ENCODE measurements at places on chromosomes 3 and 15.

- no peak for DNase-seq
Observed at GRCh38 chr3:180117381-180118163, 80.8 kb upstream of the PEX5L start.

GRCh38 chr3:43477600-43477999, 144.2 kb downstream of the ANO10 start:
- DNase-seq, result no peak

DNA sequence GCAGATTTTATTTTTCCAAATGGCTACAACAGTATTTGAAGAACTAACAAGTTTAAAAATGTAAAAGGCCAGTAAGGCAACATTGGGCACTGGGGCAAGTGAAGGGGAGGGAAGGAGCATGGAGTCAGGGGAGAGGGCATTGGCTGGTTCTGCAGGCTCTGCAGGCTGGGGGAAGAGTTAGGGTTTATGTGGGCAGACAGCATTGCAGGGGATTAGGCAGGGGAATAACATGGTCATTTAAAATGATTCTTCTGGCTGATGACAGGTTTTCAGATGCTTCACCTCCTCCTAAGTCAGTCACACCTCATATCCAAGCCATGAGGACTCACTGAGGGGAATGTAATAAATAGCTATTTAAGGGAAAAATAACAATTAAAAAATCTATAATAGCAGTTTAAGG, 52.6 kb downstream of the BTD start:
- no peak for DNase-seq

DNA sequence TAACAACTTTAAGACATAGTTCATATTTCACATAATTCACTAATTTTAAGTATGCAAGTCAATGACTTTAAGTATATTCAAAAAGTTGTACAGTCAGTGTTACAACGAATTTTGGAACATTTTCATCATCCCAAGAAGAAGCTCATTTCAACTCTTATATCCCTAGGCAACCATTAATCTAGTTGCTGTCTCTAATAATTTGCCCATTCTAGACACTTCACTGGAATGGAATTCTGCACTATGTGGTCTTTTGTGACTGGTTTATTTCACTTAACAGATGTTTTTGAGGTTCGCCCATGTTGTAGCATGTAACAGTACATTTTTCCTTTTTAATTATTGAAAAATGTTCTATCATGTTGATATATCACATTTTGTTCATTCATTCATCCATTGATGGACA, 104.2 kb upstream of the SPRED1 start:
- no peak for DNase-seq

DNA sequence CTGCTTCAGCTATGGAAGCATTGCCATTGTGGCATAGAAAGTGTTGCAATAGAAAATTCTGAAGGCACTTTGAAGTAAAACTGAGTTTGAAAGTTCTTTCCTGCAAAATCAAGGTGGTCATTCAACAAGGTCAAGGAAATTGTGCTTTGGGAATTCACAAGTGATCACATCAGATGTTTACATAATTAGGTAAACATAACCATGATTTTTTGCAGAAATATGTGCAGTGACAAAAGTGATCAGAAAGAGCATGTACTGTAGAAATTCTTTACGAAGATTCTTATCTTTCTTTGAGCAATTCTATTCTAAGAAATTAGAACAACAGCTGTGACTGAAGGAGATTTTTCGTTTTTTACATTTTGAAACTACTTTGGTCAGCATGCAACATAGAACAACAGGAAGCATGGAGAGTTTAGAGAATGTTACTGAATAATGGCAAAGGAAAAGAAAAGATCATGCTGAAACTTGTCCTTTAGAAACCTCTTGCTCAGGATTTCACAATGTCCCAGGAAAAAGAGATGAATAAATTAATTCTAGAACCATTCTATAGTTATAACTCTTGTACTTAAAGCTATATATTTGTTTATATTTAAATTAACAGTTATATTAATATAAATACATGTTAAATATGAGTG, 643.4 kb upstream of the ARPP21 start:
- no peak for DNase-seq

DNA sequence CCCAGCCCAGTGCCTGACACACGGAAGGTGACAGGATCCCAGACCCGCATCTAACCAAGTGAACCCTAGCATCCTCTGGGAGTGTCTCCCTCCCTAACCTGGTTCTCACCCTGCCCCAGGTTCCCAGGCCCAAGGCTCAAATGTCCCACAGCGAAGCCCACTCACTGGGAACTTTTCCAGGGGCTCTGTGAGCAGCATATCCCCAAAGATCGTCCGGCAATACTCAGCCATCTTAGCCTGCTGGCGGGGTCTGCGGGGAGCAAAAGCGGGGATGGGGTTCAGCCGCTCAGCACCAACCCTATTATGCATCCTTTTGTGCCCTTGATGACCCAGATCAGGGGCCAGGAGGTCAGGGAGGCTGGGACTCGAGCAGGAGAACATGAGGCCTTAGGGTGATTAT, 10.4 kb downstream of the PLCB2 start:
- DNase-seq, result no peak

GRCh38 chr15:99118801-99119546, 14.1 kb downstream of the SYNM start:
- no peak for DNase-seq

- no peak for DNase-seq
Observed at GRCh38 chr3:145865399-145866018, 295.5 kb downstream of the PLOD2 start.

DNA sequence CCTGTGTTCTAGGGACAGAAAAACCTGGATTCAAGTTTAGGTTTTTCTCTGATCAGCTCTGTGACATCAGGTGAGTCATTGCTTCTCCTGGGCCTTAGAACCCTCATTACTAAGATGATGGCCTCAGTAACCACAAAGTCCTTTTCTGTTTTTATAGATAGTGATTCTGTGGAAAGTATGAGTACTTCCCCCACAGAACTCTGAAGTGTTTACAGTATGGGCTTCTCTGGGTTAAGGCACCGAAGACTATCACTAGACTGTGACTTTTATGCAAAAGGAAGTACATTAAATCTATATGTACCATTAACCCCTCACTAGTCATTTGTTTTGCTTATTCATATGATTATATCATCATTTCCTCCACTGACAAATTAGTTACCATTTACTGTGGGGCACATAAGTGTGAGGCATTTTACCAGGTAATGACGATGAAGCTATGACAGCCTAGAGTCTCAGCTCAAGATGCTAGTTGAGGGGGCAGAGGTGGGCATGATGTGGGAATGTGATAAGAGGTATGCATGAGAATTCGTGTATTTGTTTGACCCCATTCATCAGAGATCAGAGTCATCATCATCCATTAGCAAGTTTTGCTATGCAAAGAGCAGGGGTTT, 15.0 kb upstream of the RORA start:
- no peak for DNase-seq

DNA sequence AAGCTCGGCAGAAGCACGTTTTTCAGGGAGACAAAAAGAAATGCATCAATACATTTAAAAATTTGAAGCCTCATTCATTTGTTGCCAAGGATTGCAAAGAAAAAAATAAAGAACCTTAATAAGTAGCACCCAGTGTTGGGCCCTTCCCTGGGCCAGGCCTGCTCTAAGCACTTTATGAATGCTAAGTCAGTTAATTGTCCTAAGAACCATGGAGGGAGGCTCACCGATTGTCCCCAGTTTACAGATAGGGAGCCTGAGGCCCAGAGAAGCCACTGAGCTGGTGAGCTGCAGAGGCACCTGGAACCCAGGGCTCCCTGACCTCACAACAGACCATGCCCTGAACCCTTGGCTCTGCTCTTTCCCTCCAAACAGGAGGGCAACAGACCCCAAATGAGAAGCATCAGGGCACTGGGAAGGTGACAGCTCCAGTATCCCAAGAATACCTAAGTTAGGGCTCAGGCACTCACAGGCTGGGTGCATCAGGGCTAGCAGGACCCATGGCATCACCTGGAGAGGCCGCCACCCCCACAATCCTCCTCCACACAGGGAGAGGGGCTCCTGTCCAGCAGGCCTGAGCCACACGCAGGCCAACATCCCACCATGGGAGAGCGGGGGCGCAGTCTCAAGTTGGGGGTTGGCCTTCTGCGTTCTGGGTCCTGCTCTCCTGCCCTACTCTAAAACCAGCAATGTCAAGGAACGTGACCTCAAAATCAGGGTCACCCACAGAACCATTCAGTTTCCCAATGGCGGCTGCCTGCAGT, 3.9 kb downstream of the GRIP2 start:
- no peak for DNase-seq

- DNase-seq, result no peak
Observed at GRCh38 chr3:124269619-124270018, 277.7 kb upstream of the ROPN1 start.

DNA sequence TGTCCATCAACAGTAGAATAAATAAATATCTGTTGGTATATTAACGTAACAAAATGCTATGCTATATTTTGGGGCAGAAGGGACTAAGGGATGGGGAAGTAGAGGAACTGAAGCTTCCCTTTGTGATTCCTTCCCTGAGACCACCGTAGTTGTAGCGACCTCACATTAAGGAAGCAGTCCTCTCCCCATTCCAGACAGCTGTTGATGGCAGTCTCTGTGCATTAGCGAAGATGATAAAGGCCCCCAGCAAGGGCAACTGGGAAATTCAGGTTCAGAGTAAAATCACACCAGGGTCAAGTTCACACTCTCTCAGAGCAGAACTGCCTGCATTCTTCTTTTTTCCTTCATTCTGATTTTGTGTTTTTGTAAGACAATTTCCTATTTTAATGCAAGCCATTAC, 259.0 kb downstream of the MEX3B start:
- no peak for DNase-seq

DNA sequence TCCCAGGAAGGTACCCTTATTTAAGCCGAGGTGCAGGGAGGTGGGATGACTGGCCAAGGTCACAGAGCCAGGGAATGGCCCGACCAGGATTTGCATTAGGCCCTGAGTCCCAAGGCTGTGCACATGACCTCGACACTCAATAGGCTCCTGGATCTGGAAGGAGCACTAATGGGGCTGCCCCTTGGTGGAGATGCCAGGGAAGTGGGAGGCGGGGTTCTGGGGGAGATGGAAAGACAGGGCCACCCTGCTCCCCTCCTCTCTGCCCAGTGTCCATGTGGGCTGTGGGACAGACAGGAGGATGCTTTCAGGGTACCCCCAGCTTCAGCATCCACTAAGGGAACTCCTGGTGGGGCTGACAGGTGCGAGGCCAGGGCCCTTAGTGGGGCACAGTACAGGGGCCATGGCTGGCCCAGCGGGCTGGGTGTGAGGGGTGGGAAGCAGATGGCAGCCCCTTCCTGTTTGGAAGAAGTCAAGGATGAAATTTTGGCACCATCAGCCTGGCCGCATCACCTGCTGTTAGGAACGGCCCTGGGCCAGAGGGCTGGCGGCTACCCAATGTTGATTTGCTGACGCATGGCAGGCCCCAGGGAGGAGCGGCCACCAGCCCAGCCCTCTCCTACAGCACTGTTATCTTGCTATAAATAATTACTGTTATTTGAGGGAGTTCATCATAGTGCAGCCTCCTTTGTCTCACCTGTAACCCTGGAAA, 37.3 kb downstream of the ATP2B2 start:
- no peak for DNase-seq

DNA sequence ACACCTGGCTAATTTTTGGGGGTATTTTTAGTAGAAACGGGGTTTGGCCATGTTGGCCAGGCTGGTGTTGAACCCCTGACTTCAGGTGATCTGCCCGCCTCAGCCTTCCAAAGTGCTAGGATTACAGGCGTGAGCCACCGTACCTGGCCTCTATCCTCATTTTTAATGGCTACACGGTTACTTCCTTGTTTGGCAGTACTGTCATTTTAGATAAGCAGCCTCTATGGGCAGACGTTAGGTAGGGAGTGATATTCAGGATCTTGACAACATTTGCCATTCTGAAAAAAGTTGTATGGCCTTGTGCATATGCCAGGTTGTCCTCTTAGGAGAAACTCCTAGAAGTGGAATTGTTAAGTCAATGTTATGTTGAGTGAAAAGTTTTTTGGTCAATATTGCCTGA, 141.7 kb downstream of the ITPR1 start:
- no peak for DNase-seq

DNA sequence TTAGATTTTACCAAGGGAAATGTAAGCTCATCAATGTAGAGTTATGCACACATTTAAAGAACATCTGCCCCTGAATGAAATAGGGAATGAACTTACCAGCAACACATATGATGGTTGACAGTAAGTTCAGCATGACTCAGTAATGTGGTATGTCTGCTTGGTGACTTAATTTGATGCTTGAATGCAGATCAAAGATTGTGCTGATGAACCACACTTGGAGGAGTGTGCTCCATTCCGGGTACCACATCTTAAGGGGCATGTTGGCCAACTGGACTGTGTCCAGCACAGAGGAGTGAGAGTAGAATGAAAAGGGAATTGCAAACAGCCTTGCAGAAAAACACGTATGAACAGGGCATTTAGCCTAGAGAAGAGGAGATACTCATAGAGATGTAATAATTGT, 171.0 kb upstream of the RARB start:
- DNase-seq, result no peak

DNA sequence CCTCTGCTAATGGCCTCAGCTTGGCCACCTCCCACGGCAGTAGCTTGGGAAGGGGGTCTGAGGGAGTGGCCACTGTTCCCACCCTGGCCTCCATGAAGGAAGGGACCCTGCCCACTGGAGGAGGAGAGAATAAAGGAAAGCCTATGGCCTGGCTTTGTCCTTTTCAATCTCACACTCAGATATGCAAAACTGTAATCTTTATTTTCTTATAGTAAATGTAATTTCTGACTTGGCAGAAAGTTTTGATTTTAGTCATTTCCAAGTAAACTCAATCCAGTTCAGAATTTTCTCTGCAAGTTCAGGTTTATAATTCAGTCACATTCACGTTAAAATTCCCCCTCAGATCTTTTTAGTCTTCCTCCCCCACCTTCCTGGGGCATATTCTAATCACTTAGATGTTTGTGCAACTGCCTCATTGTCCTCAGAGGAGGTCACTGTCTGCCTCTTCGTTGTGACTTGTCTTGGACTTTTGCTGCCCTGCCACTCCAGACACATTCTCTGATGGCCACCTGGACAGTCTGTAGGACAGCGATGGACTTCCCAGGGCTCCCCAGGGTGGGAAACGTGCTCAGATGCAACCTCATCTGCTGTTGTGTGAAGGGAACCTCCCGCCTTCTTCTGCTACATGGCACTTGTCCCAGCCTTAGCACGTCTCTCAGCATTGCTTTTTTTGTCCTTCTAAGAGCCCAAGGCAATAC, 222.8 kb upstream of the TBL1XR1 start:
- peak; percentile 30 for DNase-seq

DNA sequence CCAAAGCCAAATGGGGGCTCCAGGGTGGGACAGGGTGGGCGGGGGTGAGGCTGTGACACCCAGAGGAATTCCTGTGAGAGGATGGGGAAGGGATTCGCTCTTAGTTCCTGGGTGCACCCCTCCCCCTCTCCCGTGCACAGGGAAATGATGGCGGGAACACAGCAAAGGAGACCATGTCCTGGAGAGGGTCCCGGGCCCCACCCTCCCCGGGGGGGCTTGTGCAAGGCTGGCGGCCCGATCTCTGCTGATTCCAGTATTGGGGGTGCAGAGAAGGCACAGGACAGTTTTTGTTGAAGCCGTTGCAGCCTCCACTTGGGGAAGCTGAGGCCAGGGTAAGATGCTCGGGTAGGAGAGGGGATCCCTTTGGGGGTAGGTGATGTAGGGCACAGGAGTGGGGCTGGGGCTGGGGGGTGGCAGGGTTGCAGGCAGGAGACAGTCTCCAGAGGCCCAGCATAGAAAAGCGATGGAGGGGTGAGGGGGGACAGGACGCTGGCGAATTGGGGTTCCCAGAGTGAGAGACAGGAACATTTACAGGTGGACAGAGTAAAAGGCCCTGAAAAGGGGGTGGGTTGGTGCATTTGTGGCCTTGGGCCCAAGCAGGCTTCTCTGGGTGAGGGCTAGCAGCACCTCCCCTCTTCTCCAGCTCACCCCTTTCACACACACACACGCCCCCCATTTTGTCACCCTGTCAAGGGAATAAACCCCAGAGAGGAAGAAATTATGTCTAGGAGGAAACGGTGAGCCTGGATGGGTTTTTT, 38.5 kb downstream of the HMCES start:
- no peak for DNase-seq

- DNase-seq, result no peak
Observed at GRCh38 chr3:61008153-61008997, 242.9 kb downstream of the FHIT start.
